ENCODE measurements at places on chromosomes 6 and 20.

DNA sequence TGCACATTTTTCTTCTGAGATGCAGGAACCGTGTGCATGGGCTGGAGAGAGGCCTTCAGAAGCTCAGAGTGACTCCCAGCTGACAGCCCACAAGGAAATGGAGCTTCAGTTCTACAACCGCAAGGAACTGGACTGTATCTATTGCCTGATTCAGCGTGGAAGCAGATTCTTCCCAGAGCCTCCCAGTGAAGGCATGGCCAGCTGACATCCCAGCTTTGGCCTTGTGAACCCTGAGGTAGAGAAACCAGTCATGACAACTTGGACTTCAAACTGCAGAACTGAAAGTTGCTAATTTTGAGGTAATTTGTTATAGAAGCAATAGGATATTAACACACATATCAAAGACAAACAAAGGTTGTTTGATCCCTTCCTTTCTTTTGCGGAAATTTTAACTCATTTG lies 94.3 kb upstream of the NOX3 start:
- DNase-seq = no peak

DNA sequence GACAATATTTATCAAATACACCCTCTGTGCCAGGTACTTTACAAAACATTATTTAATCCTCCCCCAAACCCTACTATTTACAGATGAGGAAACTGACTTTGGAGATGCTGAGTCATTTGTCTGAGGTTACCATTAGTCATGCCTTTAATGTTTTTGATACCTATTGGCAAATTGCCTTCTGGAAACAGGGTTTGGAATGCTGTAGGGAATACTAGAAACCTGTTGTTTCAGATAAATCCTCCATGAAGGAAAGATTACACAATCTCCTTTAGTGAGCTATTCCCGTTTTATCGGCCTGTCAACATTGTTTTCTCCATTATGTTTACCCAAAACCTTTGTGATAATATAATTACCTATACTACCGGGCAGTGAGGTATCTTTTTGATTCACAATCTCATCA lies 93.6 kb upstream of the ADGRF1 start:
- DNase-seq = no peak

DNA sequence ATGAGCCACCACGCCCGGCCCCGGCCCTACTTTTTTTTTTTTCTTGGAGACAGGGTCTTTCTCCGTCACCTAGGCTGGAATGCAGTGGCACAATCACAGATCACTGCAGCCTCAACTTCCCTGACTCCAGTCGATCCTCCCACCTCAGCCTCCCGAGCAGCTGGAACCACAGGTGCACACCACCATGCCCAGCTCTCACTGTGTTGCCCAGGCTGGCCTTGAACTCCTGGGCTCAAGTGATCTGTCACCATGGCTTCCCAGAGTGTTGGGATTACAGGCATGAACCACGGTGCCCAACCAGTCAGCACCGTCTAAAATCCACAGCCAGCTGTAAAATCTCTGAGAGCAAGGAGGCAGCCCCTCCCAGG lies 17.4 kb downstream of the SLC17A9 start:
- no peak for DNase-seq

DNA sequence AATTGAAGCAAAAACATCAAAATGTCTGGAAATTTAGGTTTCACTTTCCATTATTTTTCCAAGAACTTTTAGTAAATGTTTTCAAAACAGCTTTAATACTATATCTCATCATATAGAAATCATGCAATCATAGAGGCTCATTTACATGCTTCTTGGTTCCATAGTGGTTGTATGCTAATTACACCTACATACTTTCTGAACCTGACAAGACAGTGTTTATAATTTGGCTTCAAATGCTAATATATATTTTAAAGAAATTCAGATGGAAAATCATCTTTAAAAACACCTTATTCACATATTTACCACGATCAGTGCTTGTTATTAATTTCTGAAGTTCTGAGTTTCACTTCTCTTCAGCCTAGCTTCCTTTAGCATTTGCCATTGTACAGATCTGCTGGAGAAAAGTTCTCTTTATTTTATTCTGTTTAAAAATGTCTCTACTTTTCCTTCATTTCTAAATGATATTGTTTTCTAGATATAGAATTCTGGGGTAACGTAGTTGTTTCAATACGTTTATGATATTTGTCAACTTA lies 89.9 kb downstream of the PLCB1 start:
- DNase-seq = no peak

DNA sequence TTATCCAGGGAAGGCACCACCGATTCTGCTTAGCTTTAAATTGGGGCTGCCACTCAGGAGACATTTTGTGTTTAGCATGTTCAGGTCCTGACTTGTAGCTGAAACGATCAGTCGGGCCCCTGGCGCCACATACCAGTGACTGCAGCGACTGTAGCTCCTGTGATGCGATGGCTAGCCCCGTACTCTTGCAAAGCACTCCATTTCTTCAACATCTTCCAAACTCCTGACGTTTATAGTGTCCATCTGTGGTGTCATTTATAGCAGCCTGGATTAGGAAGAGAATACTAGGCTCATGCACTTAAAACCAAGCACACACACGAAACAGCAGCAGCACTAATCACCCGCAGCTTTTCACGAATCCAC lies 13.0 kb downstream of the POU3F2 start:
- DNase-seq = no peak

GRCh38 chr20:15375836-15376235 lies 1038.4 kb upstream of the FLRT3 start:
- DNase-seq = no peak

GRCh38 chr6:11139051-11139960 lies 27.8 kb upstream of the ERVFRD-1 start:
- no peak for DNase-seq

GRCh38 chr6:167091026-167091804 lies 31.7 kb upstream of the CCR6 start:
- DNase-seq = no peak

GRCh38 chr6:149031859-149032598 lies 285.2 kb downstream of the UST start:
- peak; percentile 31 for DNase-seq

DNA sequence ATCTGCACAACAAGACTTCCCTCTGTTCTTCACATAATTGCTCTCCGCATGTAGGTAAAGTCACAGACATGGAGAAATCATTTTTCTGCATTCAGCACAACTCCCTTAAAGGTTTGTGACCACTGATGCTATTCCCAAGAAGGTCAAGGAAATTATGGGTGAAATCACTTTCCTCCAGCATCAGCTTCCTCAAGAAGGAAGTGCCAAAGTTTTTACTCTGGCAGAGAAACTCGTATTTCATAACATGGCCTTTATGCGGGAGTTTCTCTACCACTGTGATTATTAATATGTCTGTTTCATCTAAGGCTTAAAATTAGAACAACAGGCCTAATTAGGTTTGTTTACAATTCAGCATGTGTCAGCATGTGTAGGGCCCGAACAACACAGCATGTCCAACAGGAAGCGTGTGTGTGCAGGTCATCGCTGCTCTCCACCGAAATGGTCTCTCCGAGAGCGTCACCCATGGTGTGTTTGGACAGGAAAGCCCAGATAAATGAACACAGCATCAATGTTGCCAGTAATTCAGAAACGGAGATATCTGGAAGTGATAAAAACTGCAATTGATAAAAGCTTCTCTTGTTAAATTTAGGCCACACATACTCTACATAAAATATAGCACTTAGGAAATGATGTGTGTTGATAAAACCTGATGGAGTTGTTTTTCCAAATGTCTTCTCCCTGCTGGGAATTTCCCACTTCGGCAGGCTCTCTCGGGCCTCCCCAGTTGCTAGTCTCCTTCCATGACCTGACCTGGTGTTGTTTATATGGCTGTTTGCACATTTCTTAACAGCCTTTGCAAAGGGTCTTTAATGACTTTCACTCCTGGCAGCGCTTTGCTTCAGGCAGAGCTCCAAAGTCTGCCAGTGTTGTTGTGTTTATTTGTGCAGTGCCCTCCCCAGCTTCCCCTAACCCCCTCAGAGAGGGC lies 265.1 kb upstream of the CEP162 start:
- no peak for DNase-seq

DNA sequence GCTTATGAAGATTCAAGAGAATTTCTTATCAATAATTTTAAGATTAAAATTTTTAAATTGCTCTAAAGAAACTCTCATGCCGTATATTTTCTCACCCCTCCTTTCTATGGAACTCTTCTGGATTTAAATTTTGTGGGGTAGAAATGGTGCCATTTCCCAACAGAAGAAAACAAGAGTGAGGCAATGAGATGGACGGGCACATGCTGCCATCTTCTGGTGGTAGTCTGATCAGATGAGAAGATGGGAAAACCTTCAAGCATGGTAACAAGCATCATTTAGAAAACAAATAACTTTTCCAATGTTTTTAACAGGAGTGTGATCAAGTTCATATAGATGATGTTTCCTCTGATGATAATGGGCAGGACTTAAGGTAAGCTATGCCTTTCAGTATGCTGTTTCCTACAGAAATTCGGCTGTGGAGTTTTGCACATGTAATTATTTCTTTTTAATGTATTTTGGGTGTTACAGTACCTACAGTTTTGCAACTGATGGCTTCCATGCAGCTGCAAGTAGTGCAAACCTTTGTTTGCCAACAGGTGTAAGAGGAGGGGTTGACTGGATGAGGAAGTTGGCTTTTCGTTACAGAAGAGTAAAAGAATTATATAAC lies 271.4 kb downstream of the EYA4 start:
- no peak for DNase-seq

- no peak for DNase-seq
These were observed 5.2 kb downstream of the DNAH8 start for GRCh38 chr6:38720295-38720694.

DNA sequence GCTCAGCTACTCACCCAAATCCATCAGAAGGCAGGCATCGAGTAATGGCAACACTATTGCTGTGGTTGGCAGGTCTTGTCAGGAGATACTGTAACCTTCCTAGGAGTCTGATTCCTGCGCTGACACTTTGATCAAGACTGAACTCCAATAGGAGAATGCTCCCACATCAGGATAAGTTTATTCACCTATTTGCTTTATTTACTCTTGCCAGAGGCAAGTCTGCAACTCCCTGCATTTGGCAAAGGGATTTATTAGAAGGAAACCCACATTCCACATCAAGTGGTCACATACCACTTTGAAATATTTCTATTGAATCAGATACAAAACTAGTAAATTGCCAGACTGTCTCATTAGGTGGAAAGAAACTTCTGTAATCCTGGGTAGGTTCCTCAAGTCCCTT lies 43.5 kb downstream of the ZFAND3 start:
- no peak for DNase-seq

- DNase-seq = no peak
These were observed 66.3 kb downstream of the RBM38 start for GRCh38 chr20:57457243-57458095.

GRCh38 chr6:27293436-27294098 lies 18.5 kb downstream of the POM121L2 start:
- no peak for DNase-seq

DNA sequence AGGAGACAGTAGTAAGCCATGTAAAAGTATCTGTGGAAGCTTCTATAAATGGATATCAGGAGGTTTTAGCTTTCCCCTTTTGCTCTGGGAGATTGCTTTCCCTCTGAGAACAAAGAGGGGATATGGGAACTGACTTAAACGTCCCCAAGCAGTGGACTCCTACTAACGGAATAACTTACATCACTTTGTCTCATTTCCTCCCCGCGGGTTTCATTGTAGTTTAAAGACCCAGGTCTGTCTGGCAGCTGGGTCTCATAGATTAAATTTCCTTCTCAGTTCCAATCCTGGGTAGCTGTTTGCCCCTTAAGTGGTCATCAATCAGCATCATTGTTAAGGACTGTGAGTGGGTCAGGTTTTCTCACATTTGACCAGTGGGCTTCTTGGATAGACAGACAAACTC lies 68.7 kb downstream of the PLAGL1 start:
- no peak for DNase-seq

- no peak for DNase-seq
These were observed 6.6 kb upstream of the ANKRD60 start for GRCh38 chr20:58235010-58235409.

DNA sequence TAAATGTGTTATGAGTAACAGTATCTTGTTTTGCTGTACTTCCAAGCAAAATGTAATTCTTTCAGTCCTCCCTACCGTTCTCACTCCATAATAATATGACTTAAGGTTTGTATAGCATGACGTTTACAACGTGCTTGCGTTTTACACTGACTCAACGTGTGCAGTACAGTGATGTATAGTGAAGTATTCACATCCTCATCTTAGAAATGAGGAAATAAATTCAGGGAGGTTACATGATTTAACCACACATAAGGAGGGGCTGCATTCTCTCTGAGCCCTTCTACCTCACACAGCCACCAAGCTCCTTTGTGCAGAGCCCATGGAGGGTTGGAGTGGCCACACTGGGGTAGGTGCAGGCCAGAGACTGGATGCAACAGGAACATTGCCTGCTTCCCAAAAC lies 164.5 kb downstream of the MTHFD1L start:
- no peak for DNase-seq

DNA sequence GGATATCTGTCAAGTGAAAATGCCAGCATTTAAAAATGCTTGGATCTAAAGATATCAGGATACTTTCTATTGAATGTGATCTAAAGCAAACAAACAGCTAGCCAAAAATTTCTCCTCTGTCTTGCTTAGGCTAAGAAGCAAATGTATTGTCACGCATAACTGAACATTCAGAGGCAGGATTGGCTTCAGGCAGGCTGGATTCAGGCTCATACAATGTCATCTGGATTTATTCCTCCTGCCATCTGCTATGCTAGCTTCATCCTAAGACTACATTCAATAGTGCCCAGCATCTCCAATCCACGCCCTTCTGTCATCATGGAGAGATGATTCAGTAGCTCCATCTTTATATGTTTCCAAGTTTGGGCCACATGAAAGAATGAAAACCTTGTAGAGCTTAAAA lies 27.1 kb downstream of the PFDN4 start:
- no peak for DNase-seq

DNA sequence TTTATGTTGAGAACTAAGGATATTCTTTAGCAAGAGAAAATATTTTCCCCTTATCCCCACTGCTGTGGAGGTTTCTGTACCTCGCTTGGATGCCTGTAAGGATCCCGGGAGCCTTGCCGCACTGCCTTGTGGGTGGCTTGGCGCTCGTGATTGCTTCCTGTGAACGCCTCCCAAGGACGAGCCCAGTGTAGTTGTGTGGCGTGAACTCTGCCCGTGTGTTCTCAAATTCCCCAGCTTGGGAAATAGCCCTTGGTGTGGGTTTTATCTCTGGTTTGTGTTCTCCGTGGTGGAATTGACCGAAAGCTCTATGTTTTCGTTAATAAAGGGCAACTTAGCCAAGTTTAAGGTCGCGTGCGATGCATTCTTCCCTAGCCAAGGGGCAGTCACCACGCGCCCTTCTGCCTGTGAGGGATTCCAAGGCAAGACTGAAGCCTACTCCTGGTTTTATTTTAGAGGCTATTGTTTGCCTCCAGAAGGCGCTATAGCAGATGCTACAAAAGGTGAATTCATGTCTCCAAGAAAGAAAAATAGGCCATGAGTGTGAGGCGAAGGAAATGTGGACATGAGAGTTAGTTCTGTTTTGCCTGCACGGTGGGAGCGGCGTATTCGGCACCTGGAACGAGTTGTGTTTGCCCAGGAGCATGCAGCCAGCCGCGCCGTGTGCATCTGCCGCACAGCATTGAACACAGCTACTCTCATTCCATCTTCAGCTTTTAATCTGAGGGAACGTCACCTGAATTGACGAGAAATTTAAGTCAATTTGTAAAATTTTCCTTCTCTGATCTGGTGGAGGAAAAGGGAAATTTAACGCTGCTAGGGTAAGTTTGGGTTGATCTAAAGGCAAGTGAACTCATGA lies 40.3 kb upstream of the IRF4 start:
- DNase-seq = no peak
